LHCN-M2 (cell line): ENCODE measurements at places on chromosomes 11 and 22. TPM values are rescaled to one million over a fixed set of nuclear protein-coding genes. Genes with fewer than 3 reads are reported as not detected.

Gene PDGFD
- under 0.01 TPM in 1 of 2 replicates, not detected in the other for total RNA-seq

- DNase-seq: no peak
Observed at GRCh38 chr11:119903821-119904220, 174.8 kb upstream of the NECTIN1 start.

DNA sequence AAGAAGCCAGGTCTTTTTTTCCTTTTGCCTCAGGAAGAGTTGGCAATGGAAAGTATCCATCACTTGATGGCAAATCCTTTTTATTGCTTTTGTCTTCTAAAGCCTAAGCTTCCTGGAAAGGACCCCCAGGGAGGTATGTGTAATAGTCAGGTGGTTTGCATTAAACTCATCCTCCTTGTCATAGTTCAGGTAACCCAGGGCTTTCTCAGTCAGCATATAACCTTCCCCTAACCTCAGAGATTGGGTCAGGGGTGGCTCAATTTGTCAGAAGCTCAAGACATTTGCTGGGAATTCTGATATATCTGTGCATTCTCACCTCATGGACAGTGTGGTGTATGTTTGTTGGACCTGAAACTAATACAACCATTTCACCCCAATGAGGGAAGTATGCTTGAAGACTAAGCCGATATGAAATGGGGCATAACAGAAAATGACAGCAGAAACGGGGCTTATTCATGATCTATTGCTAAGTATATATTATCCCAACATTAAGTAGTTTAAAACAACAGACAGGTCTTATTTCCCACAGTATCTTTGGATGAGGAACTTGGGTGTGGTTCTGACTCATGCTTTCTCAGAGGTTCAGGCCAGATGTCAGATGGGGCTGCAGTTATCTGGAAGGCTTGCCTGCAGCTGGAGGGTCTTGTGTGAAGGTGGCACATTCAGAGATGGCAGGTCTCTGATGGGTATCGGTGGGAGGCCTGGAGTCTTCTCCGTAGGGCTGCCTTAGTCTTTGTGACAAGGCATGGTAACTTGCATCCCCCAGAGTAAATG is 135.8 kb upstream of the SPON1 start:
- DNase-seq: no peak

DNA sequence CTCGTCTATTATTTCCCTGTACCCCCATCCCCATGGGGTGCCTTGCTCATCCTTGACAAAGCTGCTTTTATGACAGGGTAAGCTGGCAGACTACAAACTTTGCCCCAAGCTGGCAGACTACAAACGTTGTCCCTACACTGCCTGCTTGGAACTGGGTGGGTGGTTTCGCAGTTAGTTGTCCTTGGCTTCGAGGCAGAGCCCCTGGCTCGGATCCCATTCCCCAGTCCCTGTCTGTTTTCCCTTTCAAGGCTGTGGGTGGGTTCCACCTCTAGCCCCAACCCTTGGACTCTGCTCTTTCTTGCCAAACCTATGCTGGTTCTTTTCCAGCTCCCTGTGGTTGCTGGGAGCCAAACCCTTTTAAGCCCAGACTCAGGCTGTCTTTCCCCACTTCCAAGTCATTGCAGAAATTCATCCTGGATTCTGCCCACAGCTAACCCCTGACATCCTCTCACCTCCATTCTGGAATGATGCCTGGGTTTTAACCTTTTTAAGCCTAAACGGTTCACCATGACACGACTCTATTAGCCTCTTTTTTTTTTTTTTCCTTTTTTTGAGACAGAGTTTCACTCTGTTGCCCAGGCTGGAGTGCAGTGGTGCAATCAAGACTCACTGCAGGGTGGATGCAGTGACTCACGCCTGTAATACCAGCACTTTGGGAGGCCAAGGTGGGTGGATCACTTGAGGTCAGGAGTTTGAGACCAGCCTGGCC is 9.2 kb upstream of the RBM14 start:
- peak; percentile 39 for DNase-seq
